Stimulated activated CD4-positive, alpha-beta T cell treated with anti-CD3 and anti-CD28 coated beads, Interleukin-15, amount 100 ng/mL, for 1 hour (primary cell): ENCODE measurements at places on chromosomes 6 and 20.

- no peak for DNase-seq
These were observed 8.7 kb downstream of the TRIM38 start for GRCh38 chr6:25971187-25971821.

GRCh38 chr6:9200712-9201111 lies 765.4 kb upstream of the SLC35B3 start:
- DNase-seq: no peak

DNA sequence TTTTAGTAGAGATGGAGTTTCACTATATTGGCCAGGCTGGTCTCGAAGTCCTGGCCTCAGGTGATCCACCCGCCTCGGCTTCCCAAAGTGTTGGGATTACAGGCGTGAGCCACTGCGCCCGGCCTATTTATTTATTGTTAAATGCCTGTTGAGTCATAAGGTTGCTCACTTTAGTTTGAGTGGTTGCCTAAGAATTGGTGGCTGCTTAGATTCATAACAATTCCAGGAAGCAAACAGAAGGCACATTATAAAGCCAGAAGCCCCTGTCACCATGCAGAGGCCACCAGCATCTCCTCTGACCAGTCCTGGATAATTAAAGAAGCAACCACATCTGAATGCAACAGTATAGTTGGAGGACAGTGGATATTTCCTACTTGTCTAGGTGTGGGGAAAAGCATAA lies 24.0 kb upstream of the ARMH2 start:
- no peak for DNase-seq

DNA sequence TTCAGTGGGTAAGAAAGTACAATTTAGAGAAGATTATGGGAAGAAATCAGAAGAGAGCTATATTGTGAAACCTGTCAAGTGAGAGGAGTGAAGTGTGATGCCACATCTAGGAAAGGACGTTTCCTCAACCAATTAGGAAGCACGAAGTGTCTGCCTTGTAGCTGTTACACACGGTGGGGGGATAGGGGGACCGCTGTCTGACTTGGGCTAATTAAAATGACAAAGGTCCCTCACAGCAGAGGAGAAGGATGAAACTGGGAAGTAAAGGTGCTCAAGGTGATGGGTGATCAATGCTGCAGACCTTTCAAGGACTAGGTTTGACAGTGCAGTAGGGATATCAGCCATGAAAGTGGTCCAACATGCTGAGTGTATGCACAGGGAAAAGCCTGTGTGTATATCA lies 181.1 kb upstream of the PRSS16 start:
- DNase-seq: no peak

DNA sequence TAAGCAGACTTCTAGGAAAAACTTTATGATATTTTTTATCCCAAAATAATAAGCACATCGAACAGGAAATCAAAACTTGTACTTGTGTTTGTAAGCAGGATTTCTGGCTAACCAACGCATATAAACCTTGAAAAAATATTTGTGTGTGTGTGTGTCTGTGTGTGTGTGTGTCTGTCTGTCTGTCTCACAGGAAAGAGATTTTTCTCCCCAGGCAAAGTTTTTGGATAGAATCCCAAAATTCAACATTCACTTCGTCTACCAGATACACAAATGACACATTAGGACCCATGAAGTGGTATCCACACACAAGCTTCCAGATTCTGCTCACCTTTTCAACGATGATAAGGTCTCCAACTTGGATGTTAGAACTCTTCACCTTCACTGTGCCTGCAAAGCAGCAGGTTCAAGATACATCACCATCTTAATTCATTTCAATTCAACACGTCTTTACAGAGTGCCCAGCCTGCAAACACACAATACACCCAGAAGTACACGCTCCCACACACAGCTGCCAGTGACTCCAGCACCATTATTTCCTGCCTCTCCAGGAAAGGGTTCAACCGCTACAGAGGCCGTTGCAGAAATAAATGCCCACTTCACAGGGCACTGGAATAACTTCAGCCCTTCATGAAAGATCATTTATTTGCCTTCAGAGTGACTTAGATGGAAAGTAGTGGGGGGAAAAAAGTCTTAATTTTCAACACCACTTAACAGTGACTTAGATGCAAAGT lies 70.9 kb downstream of the ATP9A start:
- DNase-seq: no peak

DNA sequence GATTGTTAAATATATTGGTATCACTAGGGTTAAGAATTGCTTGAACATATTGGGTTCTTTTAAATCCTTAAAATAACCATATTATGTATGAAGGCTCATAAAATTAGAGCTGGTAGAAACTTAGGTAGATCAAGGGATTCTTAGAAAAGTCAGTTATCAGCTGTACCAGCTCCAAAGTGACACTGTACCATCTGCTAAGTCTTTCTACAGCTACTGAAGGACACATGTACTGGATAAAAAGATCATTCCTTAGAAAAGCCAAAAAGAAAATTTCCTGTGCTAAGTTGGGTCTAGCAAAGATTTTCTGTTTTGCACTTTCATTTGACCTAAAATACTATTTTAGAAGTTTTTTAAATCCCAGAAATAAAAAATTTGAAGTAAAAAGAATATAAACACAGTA lies 130.4 kb downstream of the CD164 start:
- no peak for DNase-seq

DNA sequence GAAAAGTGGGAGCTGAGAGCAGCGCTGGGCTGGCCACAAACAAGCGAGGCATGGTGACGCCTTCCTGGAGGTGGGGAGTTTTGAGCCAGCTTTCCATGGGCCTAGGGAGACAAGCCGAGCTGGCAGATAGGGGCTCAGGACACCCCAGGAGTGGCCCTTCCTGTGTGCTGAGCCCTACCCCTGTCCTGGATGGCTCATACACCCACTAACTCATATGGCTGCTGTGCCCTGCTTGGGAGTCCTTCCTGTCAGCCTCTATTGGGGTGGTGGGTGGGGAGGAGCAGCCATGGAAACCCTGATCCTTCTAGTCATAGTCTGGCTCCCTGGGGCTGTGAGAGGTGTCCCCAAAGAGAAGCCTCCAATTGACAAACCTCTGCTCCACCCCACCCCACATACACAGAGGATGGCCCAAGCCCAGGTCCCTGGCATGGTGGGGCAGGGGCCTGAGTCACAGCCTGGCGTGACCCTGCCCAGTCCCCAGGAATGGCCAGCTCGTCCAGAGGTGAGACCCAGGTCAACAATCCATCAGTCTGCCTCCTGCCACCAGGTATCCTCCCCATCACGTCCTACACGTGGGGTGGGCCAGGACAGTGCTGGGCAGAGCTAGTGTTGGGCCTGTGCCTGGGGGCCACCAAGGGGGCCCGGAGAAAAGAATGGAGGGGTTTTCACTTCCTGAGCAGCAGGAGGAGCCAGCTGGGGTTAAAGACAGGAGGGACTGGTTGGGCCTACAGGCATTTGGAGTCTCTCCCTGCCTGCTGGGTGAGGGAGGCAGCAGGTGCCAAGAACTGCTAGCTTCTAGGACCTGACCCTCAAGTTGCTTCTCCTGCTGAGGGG lies 52.2 kb downstream of the MRPL14 start:
- DNase-seq: no peak

DNA sequence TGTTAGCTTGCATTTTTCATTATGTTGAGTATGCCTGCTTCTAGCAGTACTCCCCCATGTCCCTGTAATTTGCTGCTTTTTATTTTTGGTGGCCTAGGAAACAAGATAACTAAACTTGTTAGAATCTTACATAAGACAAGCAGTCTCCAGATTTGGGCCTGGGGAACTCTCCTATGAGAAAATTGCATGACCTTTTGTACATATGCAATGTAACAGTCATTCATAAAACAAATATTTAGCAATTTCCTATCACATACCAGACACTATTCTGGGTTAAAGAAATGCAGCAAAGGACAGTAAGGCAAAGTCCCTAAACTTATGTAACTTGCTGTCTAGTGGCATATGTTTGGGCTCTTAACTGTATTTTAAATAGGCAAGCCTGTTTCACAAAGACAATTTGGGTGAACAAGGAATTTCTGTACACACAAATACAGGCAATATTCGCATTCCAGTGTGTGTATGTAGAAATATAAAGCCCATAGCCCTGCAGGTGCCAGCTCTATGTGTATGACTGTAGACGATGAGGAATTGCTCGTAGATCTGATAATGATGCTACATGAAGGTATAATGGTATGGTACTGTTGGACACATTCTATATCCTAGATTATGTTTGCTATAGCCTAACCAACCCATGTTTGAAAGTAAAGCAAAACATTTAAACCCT lies 305.2 kb upstream of the CITED2 start:
- DNase-seq: no peak

- DNase-seq: no peak
These were observed 91.3 kb upstream of the OGFRL1 start for GRCh38 chr6:71197267-71197666.
